ENCODE measurements at places on chromosomes 6 and 20.
A peak's percentile ranks its signal among the peaks of the same experiment; 100 is the strongest.

DNA sequence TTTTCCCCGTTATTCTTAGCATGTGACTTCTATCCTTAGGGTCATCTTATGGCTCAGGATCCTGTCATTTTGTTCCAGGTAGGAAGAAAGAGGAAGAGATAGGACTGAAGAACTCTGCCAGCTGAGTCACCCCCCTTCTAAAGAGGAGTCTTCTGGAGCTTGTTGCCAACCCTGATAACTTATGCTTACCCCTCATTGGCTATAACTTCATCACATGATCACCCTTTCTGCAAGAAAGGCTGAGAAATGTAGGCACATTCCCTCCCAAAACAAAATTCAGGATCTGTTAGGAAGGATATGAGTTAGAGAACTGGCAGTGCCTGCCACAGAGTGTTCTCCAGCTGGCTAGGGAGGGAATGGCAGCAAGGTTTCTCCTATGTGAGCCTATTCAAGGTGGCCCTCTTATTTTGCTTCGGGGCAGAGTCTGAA, 35.6 kb downstream of the ARFGEF2 start:
- no peak for DNase-seq

GRCh38 chr6:44682987-44683779, 295.7 kb downstream of the CDC5L start:
- no peak for DNase-seq

DNA sequence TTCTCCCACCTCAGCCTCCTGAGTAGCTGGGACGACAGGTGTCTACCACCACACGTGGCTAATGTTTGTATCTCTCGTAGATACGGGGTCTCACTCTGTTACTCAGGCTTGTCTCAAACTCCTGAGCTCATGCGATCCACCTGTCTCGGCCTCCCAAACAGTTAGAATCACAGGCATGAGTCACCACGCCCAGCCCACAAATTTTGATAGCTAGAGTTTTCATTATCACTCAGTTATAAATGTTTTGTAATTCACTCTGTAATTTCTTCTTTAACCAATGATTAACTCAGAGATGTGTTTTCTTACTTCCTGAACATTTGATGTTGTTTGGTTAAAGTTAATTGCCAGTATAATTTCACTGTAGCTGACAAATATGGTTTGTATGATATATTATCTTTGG, 249.3 kb downstream of the SMOC2 start:
- DNase-seq: peak; percentile 1

DNA sequence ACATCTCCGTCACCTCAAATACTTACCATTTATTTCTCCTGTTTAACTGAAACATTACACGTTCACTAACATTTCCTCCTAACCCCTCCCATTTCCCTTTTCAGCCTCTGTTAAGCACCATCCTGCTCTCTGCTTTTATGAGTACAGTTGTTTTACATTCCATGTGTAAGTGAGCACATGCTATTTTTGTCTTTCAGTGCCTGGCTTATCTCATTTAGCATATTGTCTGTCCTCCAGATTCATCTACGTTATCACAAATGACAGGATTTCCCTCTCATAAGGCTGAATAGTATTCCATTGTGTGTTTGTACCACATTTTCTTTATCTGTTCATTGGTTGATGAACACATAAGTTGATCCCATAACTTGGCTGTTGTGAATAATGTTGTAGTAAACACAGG, 22.7 kb downstream of the TAF11 start:
- no peak for DNase-seq

- DNase-seq: no peak
Observed at GRCh38 chr6:21722510-21722909, 129.0 kb downstream of the SOX4 start.

- no peak for DNase-seq
Observed at GRCh38 chr6:6612308-6612707, 23.8 kb downstream of the LY86 start.

DNA sequence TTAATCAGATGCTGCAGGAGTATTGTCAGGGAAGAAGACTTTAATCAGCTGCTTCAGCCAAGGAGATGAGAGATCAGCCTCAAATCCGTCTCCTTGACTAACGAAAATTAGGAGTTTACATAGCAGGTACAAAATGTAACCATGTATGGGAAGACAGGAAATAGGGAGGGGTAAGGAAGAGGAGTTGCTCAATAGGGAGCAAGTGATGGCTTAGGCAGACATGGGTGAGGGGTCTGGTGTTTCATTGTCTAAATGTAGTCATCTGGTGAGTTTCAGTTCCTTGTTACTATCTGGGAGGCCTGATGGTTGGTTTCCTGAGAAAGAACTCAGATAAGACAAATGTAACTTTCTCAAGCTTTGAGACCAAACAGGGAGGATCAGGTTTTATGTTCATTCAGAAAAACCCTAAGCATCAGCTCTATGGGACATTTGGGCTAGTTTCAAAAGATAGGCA, 217.3 kb upstream of the SULF2 start:
- no peak for DNase-seq

- peak; percentile 25 for DNase-seq
Observed at GRCh38 chr6:139472351-139473015, 98.0 kb upstream of the CITED2 start.

DNA sequence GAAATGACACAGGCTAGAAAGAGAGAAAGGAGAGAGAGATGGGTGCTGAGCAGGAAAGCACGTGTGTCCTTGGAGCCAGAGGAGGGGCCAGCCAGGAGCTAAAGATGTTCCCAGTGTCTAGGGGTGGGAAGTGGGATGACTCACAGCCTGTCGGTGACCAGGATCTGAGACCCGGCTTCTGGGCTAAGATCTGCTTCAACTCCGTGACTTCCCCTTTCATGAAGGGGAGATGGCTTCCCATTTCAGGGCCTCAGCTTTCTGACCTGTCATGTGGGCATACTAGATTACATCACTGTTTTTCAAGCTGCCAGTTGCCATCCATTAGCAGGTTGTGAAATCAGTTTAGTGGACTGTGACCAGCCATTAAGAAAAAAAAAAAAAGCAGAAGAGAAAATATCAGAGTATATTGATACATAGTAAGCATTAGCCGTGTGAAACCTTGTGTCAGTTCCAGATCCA, 5.4 kb downstream of the TGM3 start:
- peak; percentile 36 for DNase-seq

DNA sequence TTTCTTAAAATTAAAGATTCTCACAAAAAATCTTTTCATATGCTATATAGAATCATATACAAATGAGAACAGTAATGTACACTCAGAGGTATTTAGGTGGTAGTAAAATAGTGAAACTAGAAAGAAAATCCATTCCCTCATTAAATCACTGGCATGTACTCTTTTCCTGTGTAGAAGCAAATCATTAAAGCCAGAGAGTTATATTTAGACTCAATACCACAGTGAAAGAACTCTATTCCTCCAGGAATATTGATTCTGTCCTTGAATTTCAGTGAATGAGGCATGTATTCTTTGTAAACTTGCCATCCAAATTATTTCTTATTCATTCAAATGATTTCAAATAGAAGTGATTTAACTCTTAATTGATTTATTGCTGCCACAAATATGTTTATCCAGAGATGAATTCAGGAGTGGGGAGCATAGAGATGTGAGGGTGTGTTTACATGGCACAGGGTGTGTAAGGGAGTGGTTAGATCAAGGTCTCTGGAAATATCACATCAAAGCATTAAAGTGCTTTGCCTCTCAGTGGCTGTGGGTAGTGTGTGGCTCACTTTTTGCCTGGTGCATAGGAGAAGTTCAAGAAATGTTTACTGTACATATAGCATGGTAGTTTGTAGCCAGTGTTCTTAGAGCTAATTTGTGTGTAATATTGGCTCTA, 141.2 kb downstream of the FAM83B start:
- DNase-seq: no peak

Measured in right hindlimb (tissue), 1 donor.